AG10803 (cell line): ENCODE measurements at places on chromosomes 16 and 17.
A peak's percentile ranks its signal among the peaks of the same experiment; 100 is the strongest.

- DNase-seq, result no peak
Measured at GRCh38 chr17:27993161-27993695, 49.2 kb upstream of the NLK start.

DNA sequence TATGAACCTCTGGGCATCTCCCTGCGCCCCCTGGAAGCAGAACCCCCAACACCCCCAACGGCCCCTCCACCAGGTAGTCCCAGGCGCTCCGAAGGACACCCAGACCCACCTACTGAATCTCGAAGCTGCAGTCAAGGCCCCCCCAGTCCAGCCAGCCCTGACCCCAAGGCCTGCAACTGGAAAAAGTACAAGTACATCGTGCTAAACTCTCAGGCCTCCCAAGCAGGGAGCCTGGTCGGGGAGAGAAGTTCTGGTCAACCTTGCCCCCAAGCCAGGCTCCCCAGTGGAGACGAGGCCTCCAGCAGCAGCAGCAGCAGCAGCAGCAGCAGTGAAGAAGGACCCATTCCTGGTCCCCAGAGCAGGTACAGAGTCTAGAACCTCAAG is 1.5 kb downstream of the BCL6B start:
- no peak for DNase-seq

- DNase-seq, result no peak
Measured at GRCh38 chr16:3025032-3026002, 1.5 kb downstream of the THOC6 start.

- peak; percentile 99 for DNase-seq
Measured at GRCh38 chr17:73798111-73798748, 154.0 kb upstream of the SDK2 start.

DNA sequence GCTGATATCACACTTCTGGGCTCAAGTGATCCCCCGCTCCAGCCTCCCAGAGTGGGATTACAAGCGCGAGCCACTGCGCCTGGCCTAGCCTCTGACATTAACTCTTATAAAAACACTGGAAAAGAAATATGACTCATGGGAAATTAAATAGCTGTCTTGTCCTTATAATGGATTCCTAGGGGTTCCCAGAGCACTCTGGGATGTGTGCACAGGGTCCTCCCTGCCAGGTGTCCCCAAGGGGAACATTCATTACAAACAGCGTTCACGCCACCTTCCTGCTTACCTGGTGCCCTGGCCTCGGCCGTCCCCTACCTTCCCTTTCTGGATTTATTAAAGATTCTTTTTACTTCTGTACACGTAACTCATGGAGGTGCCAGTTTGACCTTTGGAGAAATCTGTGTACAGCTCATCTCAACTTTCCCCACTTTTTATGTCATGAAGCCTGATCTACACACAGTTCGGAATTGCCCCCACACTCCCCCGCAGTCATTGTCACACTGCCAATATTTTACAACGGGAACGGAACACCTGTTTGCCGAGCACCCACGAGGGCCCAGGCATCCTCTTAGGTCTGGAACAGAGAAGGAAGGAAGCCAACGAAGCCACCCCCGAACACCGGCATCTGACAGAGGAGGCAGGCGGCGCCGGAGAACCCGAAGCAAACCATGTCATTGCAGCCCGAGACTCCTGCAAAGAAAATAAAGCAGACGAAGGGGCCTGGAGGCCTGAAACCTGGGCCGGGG is 39.7 kb upstream of the MEAK7 start:
- no peak for DNase-seq
